Activated CD8-positive, alpha-beta memory T cell treated with anti-CD3 and anti-CD28 coated beads for 24 hours (primary cell): ENCODE measurements at places on chromosomes 5 and 9.

- DNase-seq = no peak
These were observed 8.8 kb upstream of the ASB6 start for GRCh38 chr9:129650680-129651235.

DNA sequence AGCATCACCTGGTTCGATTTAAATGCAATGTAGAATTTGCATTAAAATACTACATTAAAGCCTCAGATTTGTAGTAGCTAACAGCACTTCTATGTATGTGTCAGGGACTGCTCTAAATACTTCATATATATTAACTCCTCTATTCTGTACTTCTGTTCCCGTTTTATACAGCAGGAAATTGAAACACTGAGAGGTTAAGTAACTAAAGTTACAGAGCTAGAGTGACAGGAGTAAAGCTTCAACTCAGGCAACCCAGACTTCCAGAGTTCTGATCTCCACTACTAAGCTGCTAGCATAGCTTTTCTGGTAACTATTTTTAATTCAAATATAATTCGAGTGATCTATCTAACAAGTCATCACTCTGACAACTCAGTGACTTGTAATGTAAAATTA lies 619 bp upstream of the APC start:
- no peak for DNase-seq

- DNase-seq = no peak
These were observed 43.1 kb downstream of the CAMK2A start for GRCh38 chr5:150246429-150246828.

DNA sequence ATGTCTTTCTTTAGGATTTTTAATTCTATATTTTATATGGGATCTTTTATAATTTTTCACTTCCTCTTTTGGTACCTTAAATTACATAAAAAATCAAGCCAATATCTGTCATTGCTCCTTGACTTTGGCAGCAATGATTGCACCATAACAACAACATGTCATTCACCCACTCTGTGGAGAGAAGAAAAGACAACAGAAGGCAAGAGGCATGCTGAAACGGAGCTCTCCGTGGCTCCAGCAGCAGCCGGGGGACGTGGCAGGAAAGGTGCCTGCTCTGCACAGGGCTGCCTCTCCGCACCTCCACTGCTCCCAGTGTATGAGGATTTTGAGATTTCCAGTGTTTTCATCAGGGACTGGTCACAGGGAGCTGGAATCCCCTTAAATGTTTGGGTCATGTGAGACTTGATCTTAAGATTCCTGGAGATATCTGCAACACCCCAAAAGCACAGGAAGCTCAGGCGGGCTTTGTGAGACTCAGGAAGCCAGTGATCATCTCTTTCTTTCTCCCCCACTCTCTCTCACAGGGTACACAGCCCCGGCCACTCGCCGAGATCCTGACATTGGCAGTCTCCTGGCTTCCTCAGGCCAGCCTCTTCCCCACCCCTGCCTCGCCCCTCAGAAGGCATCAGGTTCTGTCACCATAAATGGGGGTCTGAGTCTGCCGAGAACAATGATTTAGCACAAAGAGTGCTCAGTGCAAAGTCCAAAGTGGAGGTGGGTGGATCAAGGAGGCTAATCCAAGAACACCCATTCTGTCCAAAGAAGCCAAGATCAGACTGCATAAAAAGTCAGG lies 74.6 kb downstream of the ACTL7B start:
- no peak for DNase-seq

GRCh38 chr5:10896016-10896415 lies 135.0 kb upstream of the DAP start:
- DNase-seq = no peak

DNA sequence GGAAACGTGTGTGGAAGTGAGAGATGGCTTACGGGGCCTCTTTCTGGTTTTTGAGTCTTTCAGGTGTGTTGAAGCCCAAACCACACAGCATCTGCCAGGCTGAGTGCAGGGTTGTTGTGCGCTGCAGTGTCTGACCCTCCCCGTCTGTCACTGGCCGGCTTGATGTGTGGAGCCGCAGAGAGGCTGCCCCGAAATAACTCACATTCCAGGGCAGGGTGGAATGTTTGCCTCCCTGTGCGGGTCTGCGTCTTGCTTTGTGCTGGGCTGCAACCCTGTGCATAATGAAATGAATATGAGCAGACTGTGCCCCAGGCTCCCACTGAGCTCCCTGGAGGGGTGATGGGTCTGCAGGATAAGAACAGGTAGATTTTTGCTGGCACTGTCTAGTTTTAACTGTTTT lies 9.9 kb upstream of the PLEKHG4B start:
- DNase-seq = no peak

DNA sequence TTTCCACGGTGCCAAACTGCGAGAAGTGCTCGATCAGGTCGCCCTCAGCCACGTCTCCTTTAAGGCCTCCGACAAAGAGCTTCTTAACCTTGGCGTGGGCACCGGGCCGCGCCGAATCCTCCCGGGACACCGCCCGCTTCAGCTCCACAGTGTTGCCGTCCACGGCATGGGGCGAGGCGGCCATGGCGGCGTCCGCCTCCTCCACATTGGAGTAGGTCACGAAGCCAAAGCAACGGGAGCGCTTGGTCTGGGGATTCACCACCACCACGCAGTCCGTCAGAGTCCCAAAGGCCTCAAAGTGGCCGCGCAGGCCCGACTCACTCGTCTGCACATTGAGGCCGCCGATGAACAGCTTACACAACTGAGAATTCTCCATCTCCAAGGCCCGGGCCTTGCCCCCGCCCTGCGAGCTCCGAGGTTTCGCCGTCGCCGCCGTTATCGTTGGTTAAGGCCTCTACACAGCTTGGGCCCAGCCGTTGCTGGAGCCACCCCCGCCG lies 424 bp downstream of the HNRNPA0 start:
- no peak for DNase-seq

GRCh38 chr5:6907320-6907918 lies 194.2 kb downstream of the TENT4A start:
- DNase-seq = no peak

GRCh38 chr9:92538541-92538940 lies 2.8 kb upstream of the ECM2 start:
- DNase-seq = no peak

GRCh38 chr5:7597059-7597642 lies 201.2 kb downstream of the ADCY2 start:
- DNase-seq = no peak

DNA sequence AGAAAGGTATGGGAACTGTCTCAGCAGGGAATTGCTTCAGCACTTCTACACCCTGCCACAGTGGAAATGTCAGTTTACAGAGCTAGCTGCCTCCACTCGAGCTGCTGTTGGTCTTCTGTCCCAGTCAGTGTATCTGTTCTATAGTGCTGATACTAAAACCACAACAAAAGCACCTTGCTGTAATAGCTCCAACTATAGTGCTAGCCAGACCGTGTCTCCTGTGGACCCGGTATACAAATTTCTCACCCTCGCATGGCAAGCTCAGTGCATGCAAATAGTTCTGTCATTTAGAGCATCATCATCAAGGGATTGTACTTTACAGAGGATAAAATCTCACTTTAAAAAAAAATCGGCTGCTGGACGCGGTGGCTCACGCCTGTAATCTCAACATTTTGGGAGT lies 51.5 kb upstream of the IQGAP2 start:
- DNase-seq = no peak

- no peak for DNase-seq
These were observed 556 bp downstream of the MTREX start for GRCh38 chr5:55308254-55308836.

DNA sequence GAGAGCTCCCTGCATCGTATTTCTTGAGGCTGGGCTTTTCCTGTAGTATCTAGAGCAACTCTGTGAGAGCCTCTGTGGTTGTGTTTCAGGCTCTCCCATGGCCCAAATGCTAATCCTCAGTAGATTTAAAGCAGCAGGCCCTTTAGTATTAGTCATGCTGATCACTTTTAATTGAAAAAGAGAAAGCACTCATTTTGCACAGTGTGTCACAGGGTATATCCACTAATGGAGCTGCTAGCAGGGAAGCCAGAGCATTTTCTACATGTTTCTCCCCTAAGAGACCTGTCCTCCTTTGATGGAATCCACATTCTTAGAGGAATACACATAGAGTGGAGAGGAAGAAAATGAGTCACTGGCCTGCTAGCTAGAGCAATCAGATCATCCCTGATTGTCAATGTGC lies 348.5 kb downstream of the TMEM232 start:
- DNase-seq = no peak

GRCh38 chr9:34701769-34702736 lies 7.9 kb downstream of the CCL21 start:
- peak; percentile 93 for DNase-seq

- DNase-seq = no peak
These were observed 1.5 kb downstream of the GARIN3 start for GRCh38 chr5:157164521-157164920.

GRCh38 chr5:143024228-143024920 lies 254.2 kb downstream of the ARHGAP26 start:
- no peak for DNase-seq

DNA sequence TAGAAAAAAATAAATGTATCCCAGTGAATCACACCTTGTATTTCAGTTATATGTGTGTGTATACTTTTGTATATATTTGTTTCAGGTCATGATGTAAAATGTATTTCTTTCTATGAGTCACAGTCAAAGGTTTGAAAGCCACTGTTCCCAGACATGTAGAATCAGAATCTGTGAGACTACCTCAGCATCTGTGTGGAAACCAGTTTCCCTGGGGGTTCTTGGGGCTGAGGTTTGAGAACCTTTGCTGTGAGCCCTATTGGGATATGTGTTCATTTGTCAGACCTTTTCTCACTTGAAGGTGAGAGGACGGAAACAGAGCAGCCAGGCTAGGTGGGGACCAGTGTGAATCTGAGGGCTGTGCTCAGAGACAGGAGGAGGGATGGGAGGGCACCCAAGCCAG lies 78.7 kb upstream of the SAP30L start:
- DNase-seq = no peak

DNA sequence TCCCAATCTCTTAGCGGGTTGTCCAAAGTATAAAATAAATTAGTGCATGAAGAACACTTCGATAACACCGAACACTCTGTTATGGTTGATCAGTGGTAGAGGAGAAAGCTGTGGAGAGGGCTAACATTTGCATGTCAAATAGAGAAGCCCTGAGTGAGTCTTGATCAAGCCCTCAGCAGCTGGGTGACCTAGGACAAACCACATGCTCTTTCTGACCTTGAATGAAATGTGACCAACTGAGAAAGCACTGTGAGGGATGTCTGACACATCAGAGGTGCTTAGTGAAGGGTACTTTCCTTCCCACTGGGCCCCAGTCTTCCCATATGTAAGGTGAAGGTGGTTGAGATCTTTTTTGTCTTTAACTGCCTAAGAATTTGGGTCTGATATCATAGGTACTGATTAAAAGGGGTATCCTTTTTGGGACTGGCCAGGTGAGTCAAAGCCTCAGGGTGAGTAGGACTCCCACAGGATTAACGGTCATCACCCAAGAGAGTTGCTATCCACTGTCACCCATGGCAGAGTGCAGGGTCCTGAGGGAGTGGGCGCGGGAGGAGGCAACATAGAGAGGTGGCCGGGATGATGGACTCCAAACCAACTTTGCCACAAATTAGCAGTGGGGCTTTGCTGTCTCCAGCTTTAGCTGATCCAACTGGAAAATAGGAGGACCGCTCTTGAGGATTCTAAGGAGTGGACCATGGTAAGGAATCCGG lies 53.5 kb downstream of the KIF4B start:
- no peak for DNase-seq

DNA sequence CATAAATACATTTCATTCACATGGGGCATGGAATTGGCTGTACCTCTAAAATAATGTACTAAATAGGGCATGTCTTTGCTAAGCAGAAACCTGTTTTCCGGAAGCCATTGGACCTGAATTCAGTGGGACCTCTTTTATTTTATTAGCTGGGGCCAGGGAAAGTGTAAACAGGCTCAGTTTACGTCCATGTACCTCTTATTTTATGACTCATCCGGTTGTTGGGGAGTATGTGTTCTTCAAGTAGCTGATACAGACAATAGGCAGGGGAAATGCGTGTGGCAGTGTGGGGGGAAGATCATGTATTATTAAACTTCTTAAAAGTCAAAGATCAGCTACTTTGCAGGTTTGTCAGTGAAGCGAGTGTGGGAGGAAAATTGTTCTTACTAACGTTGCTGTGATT lies 1.4 kb upstream of the GDNF start:
- DNase-seq = no peak

DNA sequence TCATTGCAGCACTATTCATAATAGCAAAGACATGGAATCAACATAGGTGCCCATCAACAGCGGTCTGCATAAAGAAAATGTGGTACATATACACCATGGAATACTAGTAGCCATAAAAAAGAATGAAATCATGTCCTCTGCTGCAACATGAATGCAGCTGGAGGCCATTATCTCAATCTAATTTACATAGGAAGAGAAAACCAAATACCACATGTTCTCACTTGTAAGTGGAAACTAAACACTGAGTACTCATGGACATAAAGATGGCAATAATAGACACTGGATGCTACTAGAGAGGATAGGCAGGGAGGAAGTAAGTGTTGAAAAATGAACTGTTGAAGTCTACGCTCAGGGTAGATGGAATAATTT lies 203.9 kb upstream of the CDH9 start:
- no peak for DNase-seq

- DNase-seq = no peak
These were observed 19.9 kb downstream of the DTWD2 start for GRCh38 chr5:118968406-118968911.
